NCI-H2029 treated with DMSO at 0.1 percent for 48 hours (cell line): ENCODE measurements at places on chromosomes 6 and 20.

GRCh38 chr6:116406678-116407345, 36.1 kb downstream of the DSE start:
- no peak for DNase-seq

GRCh38 chr20:58017231-58017969, 211.1 kb downstream of the ANKRD60 start:
- DNase-seq, result no peak

DNA sequence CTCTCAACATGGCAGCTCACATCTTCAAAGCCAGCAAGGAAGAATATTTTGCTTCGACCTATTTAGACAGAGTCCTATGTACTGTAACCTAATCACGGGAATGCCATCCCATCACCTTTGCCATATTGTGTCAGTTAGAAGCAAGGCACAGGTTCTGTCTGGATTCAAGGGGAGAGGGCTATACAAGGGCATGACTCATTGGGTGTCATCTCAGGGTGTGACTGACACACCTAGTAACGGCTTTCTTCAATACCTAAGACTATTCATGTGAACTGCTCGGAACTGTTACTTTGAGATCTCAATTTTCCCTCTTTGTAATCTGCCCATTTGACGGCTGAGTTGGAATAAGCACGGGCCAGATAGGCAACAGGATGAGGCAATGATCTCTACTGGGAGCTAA, 135.6 kb upstream of the HDGFL1 start:
- DNase-seq, result no peak

DNA sequence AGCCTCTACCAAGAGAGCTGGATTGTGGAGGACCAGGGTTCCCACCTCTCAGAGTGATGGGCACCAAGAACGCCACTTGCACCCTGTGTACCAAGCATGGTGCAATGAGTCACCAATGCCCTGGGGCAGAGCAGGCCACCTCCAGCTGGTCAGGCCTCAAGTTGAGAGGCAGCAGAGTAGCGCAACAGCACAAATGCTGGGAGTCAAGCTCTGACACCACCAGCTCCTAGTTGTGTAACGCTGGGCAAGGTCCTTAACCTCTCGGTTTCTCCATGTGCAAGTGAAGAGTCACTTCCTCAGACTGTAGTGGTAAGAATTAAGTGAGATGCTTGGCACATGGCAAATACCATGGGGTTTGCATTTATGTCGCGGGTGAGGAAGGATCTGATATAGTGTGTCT, 25.6 kb downstream of the GFOD1 start:
- no peak for DNase-seq

- DNase-seq, result no peak
Measured at GRCh38 chr6:119322715-119323350, 26.7 kb downstream of the MAN1A1 start.

DNA sequence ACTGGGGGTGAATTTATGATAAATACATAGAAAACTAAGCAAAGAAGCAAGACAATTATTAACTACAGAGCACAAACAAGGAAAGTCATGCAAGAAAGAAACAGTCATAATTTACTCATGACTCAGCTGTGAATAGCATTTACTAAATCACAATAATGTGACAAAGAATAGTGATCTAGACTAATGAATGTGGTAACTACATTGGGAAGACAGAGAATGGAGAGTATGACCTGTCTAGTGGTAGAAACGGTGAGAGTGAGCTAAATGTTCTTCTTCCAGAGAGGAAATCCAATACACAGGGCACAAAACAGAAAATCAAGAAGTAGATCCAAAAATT, 153.5 kb upstream of the DST start:
- no peak for DNase-seq

GRCh38 chr6:138309695-138310094, 68.0 kb upstream of the SMIM28 start:
- DNase-seq, result no peak

DNA sequence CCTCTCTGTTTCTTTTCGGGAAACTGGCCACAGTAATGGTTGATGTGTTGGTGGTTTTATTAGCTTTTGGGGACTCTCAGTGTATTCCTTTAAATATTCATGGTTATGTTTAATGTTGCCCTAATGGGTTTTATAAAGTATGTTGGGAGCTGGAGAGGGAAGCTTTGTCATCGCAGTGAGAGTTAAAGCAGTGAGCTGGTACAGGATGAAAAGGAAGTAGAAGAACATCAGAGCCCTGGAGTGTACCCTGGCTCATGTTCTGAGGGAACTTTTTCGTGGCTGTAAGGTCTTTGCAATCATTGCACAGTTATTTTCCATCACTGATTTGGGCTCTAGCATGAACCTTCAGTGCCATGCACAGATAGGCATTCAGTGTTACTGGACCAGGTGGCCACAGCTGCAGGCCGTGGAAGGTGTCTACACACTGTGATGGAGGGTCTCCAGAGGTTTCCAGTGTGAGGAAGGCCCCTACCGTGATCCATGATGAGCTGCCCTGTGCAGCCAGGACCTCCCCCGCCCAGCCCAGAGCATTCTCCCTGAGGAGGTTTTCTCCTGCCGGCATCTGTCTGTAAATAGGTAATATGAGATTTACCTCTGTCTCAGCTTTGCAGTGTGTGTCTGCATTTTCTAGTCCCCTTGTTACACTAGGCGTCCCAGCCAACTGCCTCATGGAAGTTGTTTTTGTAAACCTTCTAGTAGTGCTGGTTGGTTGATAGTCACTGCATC, 22.4 kb upstream of the TMEM217 start:
- no peak for DNase-seq

GRCh38 chr20:8518878-8519277, 386.8 kb downstream of the PLCB1 start:
- DNase-seq, result no peak

DNA sequence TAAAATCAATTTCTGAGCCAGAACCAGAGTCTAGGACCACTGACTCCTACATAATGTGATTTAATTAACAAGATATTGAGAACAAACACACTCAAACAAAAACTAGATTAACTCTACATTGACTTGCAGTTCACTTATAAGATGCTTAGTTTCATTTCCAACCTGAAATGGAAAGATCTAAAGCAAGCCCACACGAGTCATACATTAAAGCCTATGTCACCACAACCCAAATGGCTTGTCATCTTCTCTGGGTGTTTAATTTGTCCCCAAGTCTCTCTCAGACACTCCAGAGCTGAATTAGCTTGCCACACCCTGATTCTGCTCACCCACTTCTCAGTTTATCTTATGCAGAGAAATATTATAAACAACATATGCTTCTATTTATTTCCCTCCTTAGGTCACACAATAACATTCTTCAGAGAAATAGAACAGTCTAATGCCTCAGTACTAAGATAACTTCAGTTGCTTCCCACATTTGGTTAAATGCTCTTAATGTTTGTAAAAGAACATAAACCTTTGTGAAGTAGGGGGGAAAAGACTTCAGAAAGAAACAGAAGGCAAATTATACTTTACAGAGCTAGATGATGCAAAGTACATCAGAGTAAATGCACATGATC, 8.8 kb upstream of the FBXO30 start:
- no peak for DNase-seq

DNA sequence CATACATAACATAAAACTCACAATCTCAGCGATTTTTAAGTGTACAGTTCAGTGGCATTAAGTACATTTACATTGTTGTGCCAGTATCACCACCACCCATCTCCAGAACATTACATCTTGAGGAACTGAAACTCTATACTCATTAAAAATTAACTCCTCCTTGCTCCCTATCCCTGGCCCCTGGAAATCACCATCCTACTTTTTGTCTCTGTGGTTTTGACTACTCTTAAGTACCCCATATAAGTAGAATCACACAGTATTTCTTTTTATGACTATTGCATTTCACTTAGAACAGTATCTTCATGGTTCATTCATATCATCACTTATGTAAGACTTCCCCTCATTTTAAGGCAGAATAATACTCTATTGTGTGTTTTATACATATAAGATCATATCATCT, 1108.1 kb downstream of the GRIK2 start:
- DNase-seq, result no peak

GRCh38 chr6:1726341-1726768, 116.6 kb downstream of the FOXC1 start:
- DNase-seq, result peak; percentile 95
